NCI-H1105 (cell line): ENCODE measurements at places on chromosomes 1 and 21.

DNA sequence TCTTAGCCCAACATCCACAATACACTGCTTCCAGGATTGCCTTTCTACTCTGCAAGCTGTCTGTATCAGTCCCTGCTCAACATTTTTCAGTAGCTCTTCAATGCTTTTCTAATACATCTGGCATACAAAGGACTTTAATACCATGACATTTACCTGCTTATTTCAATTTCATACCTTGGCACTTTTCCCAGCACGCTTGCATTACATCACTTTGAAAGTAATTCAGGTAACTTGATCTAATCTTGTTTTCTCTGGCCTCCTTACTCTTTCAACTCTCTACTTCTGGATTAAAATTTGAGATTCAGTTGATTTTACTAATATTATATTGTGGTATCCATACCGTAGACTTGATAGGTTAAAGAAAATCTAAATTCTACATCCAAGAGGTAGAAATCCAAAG lies 103.0 kb downstream of the PTGS2 start:
- DNase-seq = peak; percentile 6

GRCh38 chr1:109316506-109316905 lies 9.7 kb upstream of the MYBPHL start:
- no peak for DNase-seq

DNA sequence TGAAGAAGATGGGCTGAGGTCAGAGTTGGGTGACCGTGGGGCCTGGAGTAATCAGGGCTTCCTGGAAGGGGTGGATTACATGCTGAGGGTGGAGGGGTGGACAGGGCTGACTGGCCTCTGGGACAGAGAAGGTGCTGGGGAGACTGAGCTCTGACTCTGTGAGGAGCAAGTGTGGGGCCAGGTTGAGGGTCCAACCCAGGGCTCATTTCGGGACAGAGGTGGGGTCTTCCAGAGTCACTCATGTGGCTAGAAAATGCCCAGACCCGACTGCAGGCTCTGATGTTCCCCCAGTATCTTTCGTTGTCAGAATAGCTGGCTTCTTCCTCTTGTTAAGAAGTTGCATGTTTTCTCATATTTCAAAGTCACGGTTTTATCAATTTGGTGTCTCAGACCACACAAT lies 311.8 kb downstream of the PTPRU start:
- DNase-seq = no peak

GRCh38 chr1:91889717-91890459 lies 3.9 kb upstream of the TGFBR3 start:
- no peak for DNase-seq

- DNase-seq = peak; percentile 46
Observed at GRCh38 chr1:165408518-165408917, 36.4 kb downstream of the RXRG start.

GRCh38 chr1:104092698-104093097 lies 343.0 kb downstream of the AMY1C start:
- peak; percentile 53 for DNase-seq

GRCh38 chr1:245469006-245469405 lies 314.2 kb downstream of the KIF26B start:
- no peak for DNase-seq

- DNase-seq = no peak
Observed at GRCh38 chr1:110687250-110687649, 12.5 kb upstream of the KCNA3 start.

DNA sequence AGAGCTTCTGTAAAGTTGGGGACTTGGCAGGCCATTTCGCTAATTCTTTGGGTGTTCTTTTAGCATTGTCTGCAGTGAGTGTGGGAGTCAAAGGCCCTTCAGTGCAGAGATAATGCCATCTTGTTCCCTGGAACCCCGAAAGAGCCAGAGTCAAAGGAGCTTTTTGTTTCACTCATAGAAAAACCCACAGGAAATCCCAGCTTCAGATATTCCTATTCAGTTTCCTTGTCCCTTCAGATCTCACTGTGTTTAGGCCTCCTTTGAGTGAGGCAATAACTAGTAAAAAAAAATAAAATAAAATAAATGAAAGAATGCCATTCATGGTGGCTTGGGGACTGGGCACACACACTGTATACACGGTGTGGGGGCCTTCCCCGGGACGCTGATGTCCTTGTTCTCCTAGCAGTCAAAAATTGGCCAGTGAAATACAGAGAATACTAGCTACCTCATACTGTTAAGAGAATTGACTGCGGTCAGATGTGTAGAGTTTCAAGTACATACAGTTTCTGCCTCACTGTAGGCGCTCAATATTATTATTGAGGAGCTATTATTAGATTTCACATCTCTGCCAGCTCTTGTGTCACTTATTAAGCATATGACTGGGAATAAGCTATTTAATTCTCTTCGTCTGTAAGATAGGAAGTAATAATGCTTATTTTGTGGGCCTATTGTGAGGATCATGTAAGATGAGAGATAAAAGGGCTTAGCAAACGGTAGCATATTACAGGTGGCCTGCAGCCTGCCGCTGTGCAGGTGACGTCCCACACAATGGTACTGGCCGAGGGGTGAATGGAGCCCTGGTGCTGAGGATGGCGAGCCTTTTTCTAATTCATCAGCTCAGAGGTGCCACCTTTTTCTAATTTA lies 16.7 kb downstream of the DISC1 start:
- DNase-seq = no peak

GRCh38 chr1:198873696-198874230 lies 234.9 kb downstream of the PTPRC start:
- no peak for DNase-seq

DNA sequence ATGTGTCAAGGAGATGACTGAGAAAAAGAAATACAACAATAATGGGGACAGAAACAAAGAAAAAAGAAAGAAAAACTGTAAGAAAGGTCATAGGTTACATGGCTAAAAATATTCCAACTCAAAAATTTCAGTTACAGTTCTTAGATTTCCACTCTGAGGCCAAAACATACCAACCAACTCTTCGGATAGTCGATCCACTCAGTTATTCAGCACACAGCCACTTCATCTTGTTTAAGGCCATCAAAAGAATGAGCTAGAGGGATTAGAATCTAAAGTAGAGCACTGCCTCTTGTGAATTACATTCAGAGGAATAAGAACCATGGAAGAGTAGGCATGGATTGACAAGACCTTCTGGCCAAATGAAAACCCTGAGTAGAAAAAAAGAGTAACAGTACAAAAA lies 277.0 kb downstream of the MRPL39 start:
- DNase-seq = no peak

- no peak for DNase-seq
Observed at GRCh38 chr1:81337226-81337625, 463.5 kb upstream of the ADGRL2 start.

DNA sequence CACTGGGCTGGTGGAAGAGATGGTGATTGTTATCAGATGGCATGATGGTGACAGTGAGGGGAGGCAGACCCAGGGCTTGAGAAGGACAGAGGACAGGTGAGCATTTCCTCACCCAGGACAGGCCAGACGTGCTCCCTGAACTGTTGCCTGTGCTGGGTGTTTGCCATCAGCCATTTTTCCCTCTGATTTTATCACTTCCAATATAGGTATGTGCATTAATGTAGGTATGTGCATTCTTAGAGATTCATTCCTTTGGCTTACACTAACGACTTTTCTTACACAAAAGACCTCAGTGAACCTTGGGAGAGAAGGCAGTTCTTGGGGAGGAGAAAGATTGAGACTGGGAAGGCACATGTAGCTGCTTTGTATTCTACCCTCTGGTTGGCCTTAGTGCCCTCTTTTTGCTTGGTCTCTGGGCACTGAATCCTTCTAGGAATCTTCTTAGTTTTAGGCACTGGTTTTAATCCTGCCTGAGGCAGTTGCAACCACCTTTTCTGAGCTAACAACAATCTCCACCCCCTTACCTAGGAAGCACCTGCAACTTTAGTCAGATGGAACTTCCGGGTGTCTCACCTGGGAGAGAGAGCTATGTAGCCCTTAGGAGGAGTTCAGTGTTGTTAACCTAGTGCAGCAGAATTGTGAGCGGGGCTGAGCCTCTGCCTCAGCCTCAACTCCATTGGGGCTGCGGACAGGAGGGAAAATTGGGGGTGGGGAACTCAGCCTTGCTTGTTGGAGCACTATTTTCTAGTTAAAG lies 30.9 kb downstream of the C1orf116 start:
- no peak for DNase-seq

- DNase-seq = no peak
Observed at GRCh38 chr1:154427173-154428139, 22.3 kb downstream of the IL6R start.

DNA sequence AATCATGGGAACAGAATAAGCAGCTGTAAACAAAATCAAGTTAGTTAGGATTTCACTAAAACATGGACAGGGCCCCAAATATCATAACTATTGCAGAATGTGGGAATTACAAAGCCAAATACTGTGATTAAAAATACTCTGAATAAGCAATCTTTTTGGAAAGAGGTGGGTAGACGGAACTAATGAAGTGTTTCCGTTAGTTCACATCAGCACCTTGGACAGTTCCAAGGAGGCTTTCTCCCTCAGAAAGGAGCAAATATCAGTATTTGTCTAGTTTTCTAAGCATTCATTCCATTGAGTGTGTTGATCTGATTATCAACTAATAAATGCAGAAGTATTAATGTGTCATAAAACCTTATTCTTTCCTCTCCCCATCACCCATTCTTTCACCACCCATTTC lies 97.4 kb downstream of the FAM78B start:
- DNase-seq = no peak

DNA sequence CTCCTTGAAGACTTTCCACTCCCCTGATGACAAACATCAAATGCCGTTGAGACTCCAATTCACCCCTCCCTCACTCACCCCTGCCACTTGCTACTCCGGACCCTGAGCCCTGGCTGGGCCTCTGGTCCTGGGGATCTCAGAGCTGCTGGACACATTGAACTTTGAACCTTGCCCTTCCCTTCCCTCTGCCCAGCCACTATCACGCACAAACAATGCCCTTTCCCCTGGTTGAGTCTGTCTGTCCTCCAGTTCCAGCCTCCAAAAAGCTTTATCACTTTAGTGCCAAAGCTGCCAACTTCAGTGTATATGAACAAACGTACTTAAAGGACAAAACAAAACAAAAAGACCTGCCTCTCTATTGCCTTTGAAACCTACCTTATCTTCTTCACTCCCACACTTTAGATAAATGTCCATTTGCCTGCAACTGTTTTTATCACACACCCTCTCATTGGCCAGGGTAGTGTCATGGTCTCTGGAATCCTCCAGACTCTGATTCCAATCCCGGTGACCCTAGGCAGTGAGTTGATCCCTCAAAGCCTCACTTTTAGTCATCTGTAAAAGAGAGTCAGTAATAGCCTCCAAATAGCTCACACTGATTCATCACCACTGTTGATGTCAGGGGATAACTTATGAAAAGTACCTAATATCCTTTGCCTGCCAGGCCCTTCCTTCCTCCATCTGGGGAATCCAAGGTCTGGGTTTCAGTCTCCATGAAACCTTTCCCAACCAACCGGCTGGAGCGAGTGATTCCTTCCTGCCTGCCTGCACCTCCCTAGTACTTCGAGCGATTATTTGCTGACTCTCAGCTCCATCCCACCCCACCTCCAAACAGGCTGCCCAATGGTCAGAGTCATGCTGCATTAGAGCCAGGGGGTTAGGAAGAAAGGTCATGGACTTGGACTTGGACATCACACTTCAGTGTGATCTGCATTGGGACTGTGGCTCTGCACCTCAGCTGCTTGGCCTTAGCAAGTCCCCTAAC lies 15.9 kb upstream of the SPOCD1 start:
- no peak for DNase-seq

GRCh38 chr1:205630241-205630640 lies 1.6 kb downstream of the ELK4 start:
- no peak for DNase-seq

DNA sequence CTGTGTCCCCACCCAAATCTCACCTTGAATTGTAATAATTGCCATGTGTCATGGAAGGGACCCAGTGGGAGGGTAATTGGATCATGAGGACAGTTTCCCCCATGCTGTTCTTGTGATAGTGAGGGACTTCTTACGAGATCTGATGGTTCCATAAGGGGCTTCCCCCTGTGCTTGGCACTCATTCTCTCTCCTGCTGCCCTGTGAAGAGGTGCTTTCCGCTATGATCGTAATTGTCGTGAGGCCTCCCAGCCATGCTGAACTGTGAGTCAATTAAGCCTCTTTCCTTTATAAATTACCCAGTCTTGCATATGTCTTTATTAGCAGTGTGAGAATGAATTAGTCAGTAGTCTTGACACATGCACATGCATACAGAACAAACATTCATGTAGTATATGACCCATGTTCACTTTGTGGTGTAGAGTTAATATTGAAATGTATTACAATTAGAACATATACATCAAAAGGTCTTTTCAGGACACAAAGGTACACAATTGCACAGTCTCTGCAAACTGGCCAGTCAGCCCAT lies 16.9 kb upstream of the IFI16 start:
- DNase-seq = no peak

DNA sequence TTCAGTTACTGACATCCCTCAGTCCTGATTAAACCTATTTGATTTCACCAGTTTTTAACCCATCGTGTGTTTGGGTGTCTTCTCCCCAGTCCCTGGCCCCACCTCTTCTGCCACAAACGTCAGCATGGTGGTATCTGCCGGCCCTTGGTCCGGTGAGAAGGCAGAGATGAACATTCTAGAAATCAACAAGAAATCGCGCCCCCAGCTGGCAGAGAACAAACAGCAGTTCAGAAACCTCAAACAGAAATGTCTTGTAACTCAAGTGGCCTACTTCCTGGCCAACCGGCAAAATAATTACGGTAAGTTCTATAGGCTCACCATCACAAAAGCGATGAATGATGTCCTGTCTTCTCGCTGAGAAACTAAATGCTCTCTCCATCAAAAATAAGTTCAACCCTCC lies 28.7 kb downstream of the NBPF3 start:
- DNase-seq = no peak

DNA sequence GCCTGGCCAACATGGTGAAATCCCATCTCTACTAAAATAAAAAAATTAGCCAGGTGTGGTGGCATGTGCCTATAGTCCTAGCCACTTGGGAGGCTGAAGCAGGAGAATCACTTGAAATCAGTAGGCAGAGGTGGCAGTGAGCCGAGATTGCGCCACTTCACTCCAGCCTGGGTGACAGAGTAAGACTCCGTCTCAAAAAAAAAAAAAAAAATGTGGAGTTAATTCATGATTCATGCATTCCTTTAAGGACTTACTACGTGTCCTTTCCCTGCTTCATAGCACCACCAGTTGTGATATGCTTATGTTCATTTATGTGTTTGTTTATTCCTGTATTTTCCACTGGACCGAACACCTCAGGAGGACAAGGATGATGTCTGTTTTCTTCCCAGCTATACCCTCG lies 12.7 kb upstream of the PRELP start:
- DNase-seq = no peak

GRCh38 chr1:94954263-94955220 lies 27.6 kb upstream of the CNN3 start:
- no peak for DNase-seq

GRCh38 chr1:24409535-24409934 lies 4.0 kb downstream of the STPG1 start:
- DNase-seq = no peak

- DNase-seq = no peak
Observed at GRCh38 chr1:232367293-232367692, 262.6 kb downstream of the SIPA1L2 start.
